ENCODE measurements at places on chromosomes 7 and 10.
A peak's percentile ranks its signal among the peaks of the same experiment; 100 is the strongest.

GRCh38 chr7:29588900-29589696 lies 25.5 kb downstream of the PRR15 start:
- DNase-seq: no peak

GRCh38 chr7:461117-461452 lies 58.6 kb downstream of the PDGFA start:
- DNase-seq: no peak

DNA sequence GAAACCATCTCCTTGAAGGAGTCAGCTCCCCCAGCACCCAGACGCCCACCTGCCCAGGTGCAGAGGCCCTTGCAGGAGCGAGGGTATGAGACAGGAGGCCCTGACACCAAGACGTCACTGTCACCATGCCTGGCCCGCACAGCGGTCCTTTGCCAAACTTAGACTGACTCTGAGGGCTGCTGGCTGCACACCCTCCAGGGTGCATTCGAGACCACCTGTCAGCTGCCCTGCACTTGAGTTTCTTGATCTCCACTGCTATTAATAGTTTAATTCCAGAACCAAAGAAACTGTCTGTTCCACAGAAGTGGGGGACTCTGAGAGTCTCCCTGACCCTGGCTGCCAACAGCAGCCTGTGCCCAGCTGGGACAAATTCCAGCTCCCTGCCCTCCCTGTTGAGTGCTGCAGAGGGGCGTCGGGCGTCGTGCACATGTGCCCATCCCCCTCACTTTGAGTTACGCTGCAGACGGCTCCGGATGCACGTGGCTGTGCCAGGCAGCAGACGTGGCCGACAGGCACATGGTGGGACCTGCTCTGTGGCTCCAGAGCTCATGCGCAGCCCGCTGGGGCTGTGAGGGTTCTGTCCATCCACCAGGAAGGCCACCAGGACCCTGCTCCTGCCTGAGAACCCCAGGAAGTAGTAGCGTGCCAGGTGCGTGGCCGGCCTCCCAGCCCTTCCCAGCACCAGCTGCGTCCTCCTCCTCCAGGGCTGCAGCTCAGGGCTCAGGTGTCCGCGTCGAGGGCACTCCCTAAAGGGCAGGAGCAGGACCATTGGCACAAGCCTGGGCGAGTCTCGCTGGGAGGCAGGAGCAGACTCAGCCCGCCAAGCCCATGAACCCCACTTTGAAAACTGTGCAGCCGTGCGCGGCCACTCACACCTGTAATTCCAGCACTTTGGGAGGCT lies 24.8 kb downstream of the ELFN1 start:
- no peak for DNase-seq

DNA sequence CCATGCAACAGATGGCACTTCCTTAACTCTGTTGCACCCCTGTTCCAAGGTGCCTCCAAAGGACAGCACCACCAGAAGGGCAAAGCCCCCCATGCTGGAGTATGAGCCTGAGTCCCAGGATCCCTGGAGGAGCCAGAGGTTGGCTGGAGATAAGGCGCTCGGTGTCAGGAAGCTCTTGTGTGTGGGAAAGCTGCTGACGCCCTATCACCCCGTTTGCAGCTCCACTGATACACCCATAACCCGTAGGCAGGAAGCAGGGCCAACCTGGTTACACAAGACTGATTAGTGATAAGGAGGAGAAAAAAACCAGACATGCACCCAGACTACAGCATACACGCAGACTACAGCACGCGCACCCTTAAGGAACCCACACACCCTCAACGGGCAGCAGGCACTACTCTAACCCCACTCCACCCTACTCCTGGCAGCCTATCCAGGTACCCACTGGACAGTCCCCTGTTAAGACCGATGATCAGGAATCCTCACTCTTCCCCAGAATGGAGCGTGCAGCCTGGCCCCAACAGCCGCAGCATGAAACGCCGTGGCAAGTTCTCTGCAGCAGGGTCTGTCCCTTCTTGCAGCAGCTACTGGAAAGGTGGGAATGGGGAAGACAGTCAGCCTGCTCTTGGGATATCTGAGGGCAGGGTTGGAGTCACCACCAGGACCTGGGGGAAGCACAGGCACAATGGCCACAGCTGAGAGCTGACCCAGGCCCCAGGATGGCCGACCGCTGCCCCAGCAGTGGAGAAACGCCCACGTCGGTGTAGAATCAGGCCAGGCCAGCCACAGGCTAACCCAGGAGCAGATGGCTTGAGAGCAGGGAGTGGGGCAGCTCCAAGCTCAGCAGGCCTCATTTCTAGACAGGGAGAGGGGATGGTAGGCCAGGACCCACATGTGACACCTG lies 38.3 kb upstream of the TUBB8 start:
- no peak for DNase-seq

- DNase-seq: no peak
Observed at GRCh38 chr7:96188591-96188991, 133.3 kb downstream of the SLC25A13 start.

DNA sequence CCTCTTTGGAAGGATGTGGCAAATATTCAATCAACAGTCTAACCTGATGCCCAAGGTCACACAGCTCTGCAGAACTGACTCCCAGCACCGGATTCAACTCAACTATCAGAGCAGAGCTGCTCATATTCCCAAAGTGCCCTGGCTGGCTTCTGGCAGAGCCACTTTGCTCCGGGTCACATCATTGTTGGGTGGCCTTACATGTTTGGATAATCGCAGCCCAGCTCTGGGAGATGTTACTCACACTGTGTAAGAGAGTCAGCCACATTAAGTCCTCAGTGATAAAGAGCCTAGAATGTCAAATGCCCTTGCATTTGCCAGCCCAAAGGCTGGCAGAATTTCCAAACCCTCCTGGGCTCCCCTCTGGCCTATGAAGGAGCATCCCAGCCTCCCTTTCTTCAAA lies 79.8 kb upstream of the PDE1C start:
- no peak for DNase-seq

DNA sequence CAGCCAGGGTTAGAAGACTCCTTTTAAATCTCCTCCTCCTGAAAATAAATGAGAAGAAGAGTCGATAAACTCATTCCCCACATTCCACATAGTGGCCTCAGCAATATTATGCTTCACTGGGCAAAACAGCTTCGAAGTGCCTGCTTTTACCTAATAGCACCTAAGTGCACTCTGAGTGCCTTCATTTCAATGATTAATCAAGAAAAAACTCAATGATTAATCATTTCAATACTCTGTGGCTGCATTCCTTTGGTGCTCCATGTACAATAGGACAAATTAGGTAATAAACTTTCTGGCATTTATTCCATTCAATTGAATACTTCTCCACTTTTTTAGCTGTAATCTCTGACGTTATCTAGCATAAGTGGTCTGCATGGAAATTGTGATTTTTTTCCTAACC lies 174.6 kb downstream of the CCDC71L start:
- no peak for DNase-seq

- peak; percentile 9 for DNase-seq
Observed at GRCh38 chr10:110774069-110775019, 97.4 kb upstream of the PDCD4 start.

- DNase-seq: no peak
Observed at GRCh38 chr7:8197994-8198698, 63.8 kb downstream of the ICA1 start.

DNA sequence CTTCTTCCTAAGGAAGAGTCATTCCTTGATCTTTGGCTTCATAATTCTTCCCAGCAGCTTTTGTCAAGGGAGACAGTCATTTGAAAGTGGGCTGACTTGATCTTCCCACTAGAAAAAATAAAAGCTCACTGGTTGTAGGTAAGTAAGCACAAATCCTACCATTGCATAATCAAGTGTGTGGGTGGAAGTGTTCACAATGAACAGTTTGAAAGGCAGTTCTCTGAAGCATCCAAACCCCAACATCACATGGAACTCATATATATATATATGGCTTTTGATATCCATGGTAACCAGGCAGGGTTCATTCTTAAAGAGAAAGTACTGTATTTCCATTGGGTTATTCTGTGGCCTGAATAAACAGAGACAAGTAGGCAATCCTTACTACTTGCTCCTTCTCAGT lies 51.6 kb downstream of the ARMH3 start:
- DNase-seq: no peak

DNA sequence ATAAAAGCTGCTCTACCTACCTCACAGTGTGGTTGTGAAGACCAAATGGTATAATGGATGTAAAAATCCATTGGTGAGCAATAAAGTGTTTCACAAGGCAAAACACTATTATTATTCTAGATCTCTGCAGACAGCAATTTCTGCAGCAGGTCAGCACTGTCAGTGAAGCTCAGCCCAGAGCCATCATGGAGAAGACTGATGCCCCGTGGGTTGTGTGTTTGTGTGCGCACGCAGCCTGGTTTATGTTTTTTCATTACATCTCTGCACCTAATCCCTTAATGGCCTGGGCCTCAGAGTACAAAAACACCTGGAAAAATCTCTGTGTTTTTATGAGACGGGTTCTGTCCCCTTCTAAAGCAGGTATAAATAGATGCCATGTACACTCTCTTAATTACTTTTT lies 64.2 kb downstream of the PARP12 start:
- DNase-seq: no peak
